ENCODE measurements at places on chromosomes 7 and 10.

- DNase-seq, result no peak
These were observed 379.8 kb downstream of the GRID1 start for GRCh38 chr10:85986777-85987176.

DNA sequence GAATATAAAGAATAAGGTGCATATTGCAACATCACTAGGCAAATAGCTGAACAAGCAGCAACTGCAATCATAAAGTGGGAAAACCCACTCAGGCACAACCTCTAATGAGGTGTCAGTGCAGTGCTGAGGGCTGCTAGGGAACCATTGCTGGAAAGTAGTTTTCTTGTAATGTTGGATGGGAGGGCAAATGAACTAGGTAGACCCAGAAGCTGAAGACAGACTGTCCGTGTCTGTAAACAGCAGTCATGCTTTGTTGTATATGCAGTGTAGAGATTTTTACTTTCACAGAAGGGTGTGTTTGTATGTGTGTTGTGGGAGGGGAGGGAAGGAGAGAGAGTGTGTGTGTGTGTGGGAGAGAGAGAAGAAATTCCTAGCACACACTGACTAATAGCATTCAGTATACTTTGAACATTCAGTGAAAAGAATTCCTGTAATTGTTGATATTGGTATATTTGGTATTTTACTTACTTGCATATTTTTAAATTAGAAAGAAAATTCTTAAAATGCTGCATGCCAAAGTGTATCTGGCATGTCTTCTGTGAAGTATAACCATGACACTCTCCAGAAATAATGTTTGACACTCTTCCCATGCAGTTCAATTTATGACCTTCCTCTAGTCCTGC, 28.8 kb downstream of the ITGB8 start:
- no peak for DNase-seq

- no peak for DNase-seq
These were observed 52.6 kb upstream of the PCBD1 start for GRCh38 chr10:70940834-70941568.

GRCh38 chr10:114575417-114576131, 82.5 kb downstream of the ABLIM1 start:
- no peak for DNase-seq

DNA sequence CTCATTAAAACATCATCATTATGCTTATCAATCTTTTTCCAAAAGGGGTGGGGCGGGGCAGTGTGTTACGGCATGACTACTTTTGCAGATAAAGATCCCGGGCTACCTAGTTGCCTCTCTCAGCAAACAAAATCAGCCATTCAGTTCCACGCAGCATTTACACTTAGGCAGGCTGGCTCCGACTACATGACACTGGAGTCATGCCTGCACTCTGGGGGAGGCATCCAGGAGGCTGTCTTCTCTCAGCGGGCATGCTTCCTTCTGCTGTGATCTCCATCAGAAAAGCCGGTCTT, 193.9 kb upstream of the TCF7L2 start:
- DNase-seq, result no peak

- DNase-seq, result no peak
These were observed 104.6 kb downstream of the ITGB8 start for GRCh38 chr7:20435305-20435704.

GRCh38 chr10:129642427-129642826, 175.4 kb downstream of the MGMT start:
- DNase-seq, result no peak

- DNase-seq, result no peak
These were observed 8.5 kb downstream of the RBP3 start for GRCh38 chr10:47356708-47357107.

DNA sequence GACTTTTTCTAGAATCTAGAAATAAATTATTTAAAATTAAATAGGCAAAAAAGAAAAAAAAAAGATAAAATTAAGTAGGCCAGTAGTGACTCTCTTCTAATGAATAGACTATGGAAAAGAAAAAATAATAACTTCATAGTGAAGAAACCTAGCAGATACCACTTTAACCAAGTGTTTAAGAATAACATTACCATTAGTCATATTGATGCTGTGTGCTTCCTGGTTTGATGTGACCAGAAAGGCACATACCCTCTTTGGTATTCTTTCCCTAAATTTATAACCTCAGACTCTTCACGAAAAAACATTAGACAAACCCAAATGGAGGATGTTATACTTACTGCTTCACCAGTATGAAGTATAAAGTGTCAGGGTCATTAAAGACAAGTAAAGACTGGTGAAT, 42.6 kb downstream of the KIF20B start:
- DNase-seq, result no peak

DNA sequence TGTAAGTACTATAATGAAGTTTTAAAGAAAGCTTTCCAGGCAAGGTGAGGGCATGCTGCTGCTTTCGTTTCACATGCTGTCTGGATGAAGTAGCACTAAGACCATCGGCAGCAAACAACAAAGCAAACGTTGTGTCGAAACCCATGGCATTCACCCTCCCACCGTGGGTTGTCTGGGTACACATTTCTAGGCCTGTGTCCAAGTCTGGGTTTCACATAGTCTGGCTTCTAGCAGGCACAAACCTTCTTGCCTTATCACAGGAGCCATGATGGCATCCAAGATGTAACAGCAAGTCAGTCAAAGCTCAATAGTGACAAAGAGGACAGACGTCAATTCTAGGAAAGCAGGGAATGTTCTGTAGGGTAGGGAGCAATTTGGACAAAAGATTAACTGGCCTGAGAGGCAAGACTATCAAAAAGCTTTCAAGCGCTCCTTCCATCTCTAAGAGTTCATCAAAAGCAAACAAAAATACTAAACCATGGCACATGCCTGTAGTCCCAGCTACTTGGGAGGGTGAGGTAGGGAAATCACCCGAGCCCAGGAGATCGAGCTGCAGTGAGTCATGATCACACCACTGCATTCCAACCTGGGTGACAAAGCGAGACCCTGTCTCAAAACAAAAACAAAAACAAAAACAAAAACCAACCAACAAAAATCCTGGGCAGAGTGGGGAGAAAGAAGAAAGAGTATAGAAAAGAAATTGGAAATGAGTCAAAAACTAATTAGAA, 42.7 kb downstream of the PAXIP1 start:
- DNase-seq, result no peak

DNA sequence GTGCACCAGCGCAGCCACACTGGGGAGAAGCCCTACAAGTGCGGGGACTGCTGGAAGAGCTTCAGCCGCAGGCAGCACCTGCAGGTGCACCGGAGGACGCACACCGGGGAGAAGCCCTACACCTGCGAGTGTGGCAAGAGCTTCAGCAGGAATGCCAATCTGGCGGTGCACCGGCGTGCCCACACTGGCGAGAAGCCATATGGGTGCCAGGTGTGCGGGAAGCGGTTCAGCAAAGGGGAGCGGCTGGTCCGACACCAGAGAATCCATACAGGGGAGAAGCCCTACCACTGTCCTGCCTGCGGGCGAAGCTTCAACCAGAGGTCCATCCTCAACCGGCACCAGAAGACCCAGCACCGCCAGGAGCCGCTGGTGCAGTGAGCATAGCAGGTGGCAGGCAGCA, 12.9 kb downstream of the ZSCAN25 start:
- DNase-seq, result no peak

DNA sequence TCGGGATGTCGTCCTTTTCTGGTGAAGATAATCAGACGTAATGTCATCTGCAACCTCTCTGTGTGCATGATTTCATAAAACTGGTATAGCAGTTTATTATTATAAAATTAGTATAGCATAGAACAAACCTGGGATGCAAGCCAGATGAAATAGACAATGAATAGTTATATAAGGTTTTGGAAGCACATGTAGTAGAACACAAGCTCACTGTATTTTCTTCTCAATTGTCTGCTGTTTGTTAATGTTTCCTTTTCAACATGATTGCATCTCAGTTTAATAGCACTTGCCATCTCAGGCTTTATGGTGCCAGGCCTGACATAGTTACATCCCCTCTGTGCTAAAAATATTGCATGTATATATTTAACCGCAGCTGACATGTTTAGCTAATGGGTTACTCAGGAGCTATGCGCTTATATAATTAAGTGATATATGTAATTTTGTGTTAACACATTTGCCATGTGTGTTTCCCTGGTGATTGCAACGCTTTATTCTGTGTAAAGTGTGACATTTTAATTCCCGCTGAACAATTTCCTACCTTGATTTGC, 132.7 kb downstream of the ARID5B start:
- no peak for DNase-seq

- DNase-seq, result no peak
These were observed 157.1 kb upstream of the AOAH start for GRCh38 chr7:36881233-36881874.

- DNase-seq, result no peak
These were observed 158.8 kb downstream of the DIP2C start for GRCh38 chr10:530717-531116.

GRCh38 chr10:87547734-87548311, 43.1 kb downstream of the MINPP1 start:
- peak; percentile 31 for DNase-seq

DNA sequence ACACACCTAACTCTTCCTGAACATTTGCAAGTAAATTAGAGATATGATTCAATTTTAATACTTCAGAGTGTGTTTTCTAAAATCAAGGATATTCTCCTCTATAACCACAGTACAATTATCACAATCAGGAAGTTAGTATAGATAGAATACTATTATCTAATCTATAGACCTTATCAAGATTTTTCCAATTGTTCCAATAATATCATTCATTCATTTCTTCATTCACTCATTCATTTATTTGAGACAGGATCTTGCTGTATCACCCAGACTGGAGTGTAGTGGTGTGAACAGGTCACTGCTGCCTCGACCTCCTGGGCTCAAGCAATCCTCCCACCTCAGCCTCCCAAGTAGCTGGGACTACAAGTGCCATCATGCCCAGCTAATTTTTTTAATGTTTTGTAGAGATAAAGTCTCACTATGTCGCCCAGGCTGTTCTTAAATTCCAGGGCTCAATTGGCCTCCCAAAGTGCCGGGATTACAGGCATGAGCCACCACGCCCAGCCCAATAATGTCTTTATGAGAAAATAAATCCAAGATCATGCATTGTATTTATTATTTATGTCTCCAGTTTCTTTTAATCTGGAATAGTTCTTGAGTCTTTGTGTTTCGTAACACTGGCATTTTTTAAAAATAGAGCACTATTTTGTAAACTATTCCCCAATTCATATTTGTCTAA, 10.6 kb upstream of the MRPS16 start:
- DNase-seq, result no peak

DNA sequence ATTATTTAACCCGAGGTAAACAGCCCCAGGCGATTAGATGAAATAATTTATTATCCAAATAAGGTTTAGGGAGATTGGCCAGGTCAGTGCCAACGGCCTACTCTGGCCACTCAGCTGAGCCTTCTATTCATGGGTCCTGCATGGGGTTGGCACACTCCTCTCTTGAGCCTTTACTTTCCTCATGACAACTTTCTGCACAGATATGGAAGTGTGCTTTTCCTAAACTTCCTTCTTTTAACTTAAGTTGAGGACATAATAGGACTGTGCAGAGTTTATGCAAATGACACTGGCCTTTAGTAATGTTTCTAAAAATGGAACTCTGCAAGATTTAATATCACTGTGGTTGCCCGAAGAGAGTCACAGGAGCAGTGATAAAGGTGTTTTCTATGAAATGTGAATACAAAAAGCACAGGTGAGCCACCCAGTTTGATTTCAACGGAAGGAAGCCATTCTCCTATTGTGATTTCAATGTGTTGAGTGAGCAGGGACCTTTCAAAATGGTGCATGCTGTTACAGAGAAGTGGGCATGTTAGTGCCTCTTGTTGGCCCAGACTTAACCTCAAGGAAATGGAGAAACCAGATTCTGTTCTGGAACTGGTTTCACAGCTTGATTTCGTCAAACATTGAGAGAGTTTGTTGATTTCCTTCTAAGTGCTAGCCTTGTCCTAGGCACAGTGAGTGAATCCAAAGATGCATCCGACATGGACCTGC, 55.7 kb downstream of the LYZL2 start:
- DNase-seq, result no peak
